ENCODE measurements at places on chromosomes 2 and 18. TPM values are rescaled to one million over a fixed set of nuclear protein-coding genes. Genes with fewer than 3 reads are reported as not detected.

LHCGR gene
- total RNA-seq = not detected

GNAL gene
- 0.26 TPM for total RNA-seq

SLC14A1 gene
- total RNA-seq = not detected

UGT1A5 gene
- not detected for total RNA-seq
